Effector CD8-positive, alpha-beta T cell (primary cell): ENCODE measurements at places on chromosomes 2 and 18.

DNA sequence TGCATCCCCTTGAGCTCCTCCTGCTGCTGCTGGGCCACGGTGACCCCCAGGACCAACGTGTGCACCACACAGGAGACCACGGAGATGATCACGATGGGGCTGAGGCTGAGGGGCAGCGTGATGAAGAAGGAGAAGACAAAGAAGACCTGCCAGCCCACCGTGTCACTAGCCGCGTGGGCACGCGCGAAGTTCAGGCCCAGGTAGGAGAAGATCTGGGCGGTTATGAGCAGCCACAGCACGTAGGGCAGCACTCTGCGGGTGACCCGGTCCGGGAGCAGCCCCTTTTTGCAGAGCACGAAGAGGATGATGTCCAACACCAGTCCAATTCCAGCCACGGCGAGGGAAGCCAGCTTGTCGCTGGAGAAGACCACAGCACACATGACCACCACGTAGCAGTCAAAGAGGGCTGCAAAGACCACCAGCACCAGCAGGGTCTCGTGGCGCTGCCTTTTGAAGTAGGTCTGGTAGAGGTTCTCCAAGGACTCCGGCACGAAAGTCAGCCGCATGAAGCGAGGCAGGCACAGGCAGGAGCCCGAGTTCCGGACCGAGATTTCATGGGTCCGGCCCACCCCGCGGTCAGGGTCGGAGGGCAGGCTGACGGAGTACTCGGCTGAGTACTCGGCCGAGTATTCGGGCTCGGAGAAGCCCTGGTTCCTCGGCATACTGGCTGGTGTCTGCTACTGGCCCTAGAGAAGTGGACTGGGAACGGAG is 1.6 kb downstream of the ADCY3 start:
- no peak for DNase-seq

DNA sequence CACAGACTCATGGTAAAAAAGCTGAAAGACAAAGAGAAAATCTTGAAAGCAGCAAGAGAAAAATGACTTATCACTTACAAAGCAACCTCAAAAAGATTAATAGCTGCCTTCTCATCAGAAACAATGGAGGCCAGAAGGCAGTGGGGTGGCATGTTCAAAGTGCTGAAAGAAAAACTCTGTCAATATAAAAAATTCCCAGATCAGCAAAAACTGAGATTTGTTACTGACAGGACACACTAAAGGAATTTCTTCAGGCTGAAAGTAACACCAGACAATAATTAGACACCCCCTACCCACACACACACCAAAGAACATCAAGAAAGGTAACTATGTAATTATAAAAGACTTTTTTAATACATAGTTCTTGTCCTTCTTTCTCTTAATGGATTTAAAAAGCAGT is 311.1 kb downstream of the CLIP4 start:
- no peak for DNase-seq

DNA sequence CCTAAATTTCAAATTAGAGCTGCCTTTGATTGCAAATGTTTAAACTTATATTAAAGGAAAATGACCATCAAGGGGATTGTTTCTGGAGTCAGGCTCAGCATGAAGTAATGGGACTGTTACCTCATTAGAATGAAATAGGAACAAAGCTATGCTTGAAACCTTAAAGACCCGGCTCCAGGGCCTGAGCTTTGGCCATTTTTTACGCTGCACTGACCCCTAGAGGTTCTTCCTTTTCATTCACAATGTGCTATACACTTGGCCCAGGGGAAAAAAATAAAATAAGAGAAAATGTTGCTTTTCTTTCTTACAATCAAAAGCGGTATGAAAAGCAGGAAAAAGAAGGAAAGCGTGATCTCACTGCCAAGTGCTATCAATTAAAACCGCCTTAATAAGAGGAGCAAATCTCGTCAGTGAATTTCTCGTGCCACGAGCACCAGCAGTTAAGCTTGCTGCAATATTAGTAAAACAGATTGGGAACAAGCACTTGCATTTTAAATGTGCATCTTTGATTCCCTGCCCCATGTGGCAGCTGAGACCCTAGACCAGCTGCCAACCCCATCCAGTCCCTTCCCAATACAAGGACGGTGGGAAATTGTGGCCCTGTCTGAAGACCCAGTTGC is 96.6 kb downstream of the MBD2 start:
- DNase-seq = no peak

DNA sequence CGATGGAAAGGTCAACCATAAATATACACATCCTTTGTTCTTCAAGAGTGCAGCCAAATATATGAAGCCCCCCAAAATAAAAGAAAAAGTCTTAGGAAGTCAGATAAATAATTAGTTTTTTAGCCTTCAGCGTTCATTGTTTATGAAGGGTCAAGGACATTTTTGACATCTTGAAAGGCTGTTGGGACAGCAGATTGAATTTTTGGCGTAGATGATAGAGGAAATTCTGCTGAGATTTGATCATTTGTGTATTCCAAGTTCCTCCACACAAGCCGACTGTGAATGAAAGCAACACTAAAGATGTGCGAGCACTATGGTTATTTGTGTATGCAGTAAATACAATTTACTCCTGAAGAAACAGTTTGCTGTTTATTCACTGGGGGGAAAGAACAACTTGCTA is 177.8 kb upstream of the PARD3B start:
- DNase-seq = no peak

DNA sequence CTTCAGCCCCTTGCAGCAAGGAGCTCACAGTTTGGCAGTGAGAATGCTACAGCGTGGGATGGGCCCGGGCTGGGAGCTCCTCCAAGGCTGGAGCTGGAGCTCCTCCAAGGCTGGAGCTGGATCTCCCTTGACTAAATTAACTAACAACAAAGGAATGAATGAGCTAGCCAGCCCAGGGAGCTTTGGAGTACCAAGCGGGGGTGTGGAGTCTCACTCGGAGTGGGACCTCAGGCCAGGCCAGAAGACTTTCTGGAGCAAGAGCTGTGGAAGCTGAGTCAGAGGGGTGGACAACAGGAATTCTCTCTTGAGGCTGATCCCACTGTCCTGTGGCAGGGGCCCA is 244.7 kb upstream of the HS6ST1 start:
- no peak for DNase-seq
